Dorsolateral prefrontal cortex (tissue), 122 donors: ENCODE measurements at places on chromosomes 1 and 21.

DNA sequence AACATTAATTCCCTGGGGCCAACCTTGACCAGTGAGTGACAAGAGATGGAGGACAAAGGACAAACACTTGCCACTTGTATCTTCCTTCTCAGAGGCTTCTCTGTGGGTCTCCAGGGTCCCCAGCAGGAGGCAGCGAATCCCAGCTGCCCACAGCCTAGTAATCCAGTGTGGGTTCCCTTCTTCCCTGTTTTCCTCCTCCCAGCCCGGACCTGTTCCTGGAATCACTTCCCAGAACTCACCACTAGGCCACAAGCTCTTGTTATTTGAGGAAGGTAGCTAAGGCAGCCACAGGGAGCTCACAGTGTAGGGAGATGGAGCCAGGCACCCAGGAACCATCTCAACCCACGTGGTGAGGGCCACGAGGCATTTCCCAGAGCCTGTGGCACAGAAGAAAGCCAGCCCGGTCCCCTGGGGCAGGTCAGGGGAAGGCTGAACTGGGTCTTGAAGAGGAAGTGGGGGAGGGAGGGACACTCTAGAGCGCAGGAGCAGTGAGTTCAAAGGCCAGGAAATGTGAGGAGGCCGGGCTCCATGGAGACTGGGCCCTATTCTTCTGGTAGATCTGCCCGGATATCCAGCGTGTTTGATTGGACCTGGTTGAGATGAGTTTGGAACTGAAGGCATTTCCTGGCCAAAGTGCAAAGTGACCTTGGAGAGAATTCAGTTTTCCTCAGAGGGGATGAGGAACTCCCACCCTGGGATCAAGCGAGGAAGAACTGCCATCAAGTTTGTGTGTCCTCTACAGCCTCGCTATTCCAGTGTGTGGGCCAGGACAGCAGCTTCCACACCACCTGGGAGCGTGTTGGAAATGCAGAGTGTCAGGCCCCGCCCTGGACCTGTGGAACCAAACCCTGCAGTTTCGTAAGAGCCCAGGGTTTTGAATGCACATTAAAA, 20.3 kb upstream of the C2CD2 start:
- no peak for DNase-seq

DNA sequence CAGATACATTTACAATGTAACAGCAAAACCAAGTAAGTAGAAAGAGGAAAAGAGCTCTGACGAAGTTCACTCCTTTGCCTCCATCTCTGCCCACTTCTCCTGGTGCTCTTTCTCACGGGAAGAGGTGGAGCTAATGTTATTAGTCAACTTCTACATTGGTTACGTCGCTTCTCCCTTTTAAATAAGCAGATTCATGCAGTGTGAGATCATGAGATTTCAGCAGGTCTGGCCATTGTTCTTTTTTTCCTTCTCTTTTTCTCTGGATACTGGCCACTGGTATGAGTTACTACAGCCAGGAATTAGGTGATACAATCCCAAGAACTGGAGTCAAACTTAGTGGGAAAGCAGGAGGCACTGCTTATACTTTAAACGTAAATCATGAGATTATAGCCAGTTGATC, 207.1 kb downstream of the AKT3 start:
- no peak for DNase-seq

DNA sequence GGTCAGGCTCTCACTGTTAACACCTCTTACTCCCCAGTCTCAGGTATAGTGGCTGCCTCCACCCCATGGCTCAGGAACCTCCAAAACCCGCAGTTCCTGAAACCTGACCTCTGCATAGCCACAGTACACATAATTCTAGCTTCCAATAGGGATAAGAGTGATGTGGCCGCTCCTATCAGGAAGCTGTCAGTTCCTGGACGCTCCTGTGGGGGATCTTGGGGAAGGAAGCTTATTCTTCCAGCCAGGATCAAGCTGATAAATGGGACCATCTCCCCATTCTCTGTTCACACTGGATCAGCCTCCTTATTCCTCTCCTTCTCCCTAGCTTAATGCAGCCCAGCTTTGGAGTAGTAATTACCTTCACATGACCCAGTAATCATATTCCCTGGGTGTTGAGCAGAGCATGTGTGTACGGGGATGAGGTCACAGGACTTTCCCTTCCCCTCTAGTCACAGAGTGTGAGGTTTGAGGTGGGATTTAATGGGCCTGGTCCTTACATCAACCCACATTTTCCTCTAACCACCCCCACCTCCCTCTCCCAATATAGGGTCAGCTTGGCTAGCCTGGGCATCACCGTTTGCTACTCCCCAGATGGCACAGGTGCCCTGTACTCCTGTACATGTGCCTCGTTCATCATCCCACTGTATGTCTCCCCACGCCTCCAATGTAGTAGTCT, 7.0 kb upstream of the POU3F1 start:
- DNase-seq = no peak

GRCh38 chr1:50970931-50971582, 1.0 kb downstream of the CDKN2C start:
- no peak for DNase-seq

DNA sequence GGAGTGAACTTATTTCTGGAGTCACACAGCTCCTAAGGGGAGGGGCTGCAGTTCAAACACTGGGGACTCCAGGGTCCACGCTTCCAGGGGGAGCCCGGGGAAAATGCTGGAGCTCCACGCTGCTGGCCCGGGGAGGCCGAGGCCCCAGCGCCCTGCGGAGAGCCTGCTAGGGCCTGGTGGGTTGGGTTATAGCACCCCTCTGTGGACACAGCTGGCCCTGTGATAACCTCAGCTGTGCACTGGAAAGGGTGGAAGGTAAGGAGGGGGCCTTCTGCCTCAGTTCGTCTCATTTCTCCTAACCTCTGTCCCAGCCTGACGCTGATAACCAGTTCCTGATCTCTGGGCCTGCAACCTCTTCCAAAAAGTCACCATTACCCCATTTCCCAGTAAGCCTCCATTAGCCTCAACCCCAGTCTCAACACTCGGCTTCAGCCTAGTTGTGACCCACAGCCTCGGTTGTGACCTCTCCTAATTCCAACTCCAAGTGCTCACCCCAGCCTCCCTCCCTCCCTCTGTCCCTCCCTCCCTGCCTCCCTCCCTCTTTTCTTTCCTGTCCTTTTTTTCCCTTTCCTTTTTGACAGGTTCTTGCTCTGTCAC, 7.1 kb downstream of the NBL1 start:
- DNase-seq = no peak

DNA sequence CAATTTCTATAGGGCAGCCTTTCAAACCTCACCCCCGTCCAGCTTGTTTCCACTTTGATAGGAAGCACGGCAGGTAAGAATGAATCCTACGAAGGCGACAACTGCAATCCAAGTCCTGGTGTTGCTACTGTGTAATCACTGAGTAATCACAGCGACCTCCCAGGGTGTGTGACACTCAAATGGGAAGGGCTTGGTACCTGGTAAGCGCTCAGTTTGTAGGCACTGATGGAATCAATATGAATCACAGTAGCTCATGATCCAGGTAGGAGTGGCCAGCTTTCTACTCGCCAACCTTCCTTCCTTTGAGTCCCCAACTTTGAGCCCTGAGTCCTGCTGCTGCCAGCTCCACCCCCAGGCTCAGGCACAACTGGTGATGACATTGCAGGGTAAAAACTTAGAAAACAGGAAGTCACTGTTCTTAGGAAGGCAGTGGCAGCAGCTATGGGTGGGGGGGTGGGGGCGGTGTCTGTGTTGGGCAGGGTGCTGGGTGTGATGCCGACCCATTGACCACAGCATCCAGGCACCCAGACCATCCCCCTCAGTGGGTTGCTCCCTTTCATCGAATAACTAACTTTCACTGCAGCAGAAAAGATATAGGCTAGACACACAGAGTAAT, 70.7 kb downstream of the CD247 start:
- DNase-seq = no peak

DNA sequence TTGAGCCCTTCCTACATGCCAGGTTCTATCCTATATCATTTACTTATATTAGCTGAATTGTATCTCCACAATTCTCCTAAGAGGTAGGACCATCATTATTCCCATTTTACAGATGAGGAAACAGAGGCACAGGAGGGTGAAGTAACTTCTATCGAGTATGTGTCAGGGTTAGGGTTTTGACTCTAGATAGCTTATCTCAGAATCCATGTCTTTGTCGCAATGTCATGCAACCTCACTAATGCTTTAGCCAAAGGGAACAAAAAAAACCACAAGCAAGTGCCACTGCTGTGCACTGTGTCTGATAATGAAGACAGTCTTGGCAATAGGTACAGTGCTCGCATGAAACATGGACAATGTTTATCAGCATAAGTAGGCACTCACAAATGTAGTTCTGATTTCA, 95.4 kb upstream of the CLDN14 start:
- DNase-seq = no peak

DNA sequence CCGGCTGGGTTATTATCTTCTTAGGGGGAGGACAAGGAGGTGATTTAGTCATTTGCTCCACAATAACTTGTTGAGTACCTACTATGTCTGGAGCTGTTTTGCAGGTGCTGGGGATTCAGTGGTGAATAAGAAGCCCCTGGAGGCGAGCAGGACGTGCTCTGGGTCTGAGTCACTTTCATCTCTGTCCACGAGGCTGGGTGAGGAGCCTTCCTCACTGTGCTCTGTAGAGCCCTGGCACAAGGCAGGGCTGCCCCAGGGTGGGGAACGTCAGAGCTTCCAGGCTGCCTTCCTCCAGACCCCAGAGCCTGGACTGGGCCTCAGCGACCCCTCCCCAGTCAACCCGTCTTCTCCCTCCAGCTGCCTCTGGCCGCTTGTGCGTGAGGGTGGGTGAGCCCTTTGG, 2.5 kb upstream of the PADI6 start:
- no peak for DNase-seq

- DNase-seq = no peak
These were observed 33.9 kb downstream of the OLFML2B start for GRCh38 chr1:161989786-161990185.

- no peak for DNase-seq
These were observed 2.8 kb downstream of the AIRE start for GRCh38 chr21:44288251-44289110.
